ENCODE measurements at places on chromosomes 7 and 10.

GRCh38 chr7:45688382-45688781 is 114.2 kb downstream of the ADCY1 start:
- no peak for DNase-seq

DNA sequence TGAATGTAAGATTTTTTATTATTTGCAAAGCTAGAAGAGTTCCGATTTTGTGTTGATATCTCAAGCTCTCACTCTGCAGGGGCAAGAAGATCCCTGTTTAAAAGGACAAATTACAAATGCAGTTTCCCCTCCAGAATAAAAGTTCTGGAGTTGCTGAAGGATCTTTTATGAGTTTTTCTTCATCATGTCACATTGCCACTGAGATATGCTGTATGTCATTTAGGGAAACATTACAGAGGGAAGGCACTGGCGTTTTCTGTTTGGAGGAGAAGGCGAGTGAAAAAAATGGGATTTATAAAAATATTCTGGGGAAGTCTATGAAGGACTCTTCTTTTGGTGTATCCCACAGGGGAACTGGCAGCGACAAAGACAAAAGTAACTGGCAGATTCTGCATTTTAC is 57.4 kb downstream of the POU6F2 start:
- no peak for DNase-seq

- DNase-seq: no peak
Measured at GRCh38 chr10:10630281-10630680, 387.4 kb upstream of the CELF2 start.

- DNase-seq: no peak
Measured at GRCh38 chr7:142796501-142797390, 26.0 kb downstream of the PRSS2 start.

DNA sequence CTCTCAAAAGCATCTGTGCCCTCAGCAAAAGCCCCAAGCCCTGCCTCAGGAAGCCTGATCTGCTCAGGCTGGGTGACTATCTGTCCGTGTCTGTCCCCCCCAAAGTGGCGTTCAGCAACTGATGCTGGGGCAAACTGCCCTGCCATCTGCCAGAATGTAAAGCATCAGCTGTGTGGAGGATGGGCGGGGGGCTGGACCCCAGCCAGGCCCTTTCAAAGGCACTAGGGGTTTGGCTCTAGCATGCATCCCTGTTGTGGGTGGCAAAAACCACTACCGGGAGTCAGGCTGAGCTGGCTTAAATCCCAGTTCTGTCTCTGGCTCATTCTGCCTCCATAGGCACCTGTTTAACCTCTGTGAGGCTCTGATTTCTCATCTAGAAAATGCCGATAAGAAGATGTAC is 35.5 kb downstream of the GPRIN2 start:
- no peak for DNase-seq

DNA sequence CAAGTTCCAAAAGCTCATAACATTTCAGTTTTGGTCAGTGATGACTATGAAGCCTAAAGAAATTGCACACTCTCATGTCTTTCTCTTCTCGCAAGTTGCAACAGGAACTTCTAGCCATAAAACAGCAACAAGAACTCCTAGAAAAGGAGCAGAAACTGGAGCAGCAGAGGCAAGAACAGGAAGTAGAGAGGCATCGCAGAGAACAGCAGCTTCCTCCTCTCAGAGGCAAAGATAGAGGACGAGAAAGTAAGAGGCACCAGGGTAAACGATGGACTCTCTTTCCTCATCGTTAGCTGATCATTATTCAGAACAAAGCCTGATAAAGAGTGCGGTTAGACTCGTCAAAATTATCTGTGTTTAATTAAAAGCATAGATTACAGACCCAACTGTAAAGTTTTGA is 94.7 kb downstream of the HDAC9 start:
- DNase-seq: no peak

- DNase-seq: peak; percentile 27
Measured at GRCh38 chr7:137626469-137627067, 220.2 kb downstream of the DGKI start.

GRCh38 chr7:40200791-40201190 is 66.0 kb downstream of the SUGCT start:
- DNase-seq: no peak

DNA sequence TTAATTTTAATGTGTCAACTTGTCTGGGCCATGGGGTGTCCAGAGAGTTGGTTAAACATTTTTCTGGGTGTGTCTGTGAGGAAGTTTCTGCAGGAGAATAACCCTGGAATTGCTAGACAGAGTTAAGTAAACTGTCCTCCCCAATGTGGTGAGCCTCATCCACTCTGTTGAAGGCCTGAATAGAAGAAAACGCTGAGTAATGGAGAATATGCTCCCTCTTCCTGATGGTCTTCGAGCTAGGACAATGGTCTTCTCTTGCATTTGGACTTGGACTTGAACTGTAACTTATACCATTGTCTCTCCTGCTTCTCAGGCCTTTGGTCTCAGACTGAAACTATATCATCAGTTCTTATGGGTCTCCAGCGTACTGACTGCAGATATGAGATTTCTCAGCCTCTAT is 296.0 kb upstream of the IMMP2L start:
- no peak for DNase-seq

DNA sequence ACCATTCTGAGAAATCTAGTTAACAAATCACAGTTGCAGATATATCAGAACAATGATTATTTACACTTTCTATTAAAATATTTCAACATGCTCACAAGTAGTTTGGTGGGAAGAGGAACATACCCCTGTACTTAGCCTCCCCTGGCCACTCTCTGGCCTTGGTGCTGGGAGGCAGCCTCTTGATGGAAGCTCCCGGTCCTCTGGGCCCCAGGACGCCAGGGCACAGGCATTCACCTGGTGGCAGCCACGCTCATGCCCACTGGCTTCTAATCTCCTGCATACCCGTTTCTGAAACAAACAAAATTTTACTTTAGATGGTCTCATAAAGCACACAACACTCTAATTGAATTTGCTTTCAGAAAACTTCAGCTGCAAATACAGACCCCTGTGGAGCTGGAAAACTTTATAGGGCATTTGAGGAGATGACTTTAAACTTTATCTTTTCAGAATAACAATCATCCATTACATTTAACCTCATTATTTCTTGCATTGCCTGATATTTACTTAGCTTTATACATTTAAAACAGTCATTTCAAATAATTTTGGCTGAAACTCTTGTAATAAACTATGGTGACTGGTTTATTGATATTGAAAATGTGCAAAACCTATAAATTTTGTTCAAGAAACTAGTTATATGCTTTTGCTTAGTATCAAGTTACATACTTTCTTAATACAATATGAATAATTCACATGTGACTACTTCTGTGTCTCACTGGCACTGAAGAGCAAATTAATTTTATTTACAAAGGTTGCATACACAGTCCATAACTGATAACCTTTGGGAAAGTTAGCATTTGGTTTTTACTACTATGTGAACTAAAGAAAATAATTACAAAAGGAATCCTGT is 30.8 kb downstream of the C10orf143 start:
- DNase-seq: no peak

GRCh38 chr10:3631291-3631690 is 153.7 kb downstream of the KLF6 start:
- no peak for DNase-seq

DNA sequence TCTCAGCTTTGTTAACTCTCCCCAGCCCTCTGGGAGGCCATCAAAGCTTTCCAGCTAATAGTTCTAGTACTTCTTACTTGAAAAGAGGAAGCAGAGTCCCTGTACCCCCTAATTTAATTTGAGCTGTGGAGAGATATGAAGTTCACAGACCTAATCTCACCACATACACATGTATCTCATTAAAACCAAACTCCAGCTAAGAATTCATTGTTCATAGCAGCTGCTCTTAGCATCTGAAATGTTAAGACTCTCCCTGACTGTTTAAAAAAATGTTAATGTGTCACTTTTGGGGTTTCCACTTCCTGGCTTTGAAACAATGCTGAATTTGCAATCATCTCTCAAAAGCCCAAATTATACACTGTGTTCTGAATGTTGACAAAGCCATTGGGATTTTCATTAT is 16.2 kb upstream of the MRC1 start:
- DNase-seq: no peak

DNA sequence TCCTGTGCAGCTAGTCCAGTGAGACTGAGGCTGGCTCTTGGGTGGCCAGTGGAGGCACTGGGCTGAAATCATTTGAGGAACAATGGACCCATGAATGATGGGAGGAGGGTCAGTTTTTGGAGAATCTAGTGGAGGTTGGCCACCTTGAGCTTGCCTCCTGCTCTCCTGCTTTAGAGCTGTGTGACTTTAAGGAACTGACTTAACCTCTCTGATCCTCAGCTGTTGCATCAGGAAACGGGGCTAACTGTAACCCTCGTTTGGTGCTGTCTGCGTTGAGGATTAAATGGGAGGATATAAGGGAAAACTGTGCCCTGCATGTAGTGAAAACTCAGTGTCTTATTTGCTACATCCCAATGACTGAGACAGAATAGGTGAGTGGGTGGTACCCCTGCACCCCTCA is 115.4 kb upstream of the PPIF start:
- DNase-seq: no peak

GRCh38 chr7:82562716-82563404 is 119.3 kb upstream of the CACNA2D1 start:
- DNase-seq: no peak

DNA sequence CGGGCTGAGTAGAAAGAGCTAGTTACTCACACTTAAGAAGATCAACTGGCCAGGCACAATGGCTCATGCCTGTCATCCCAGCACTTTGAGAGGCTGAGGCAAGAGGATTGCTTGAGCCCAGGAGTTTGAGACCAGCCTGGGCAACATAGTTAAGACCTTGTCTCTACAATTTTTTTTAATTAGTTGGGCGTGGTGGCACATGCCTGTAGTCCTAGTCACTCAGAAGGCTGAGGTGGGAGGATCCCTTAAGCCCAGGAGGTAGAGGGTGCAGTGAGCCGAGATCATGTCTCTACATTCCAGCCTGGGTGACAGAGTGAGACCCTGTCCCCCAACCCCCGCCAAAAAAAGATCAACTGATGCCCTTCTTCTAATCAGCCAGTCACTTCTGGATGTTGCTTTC is 74.6 kb upstream of the ATP6V0A4 start:
- peak; percentile 32 for DNase-seq

DNA sequence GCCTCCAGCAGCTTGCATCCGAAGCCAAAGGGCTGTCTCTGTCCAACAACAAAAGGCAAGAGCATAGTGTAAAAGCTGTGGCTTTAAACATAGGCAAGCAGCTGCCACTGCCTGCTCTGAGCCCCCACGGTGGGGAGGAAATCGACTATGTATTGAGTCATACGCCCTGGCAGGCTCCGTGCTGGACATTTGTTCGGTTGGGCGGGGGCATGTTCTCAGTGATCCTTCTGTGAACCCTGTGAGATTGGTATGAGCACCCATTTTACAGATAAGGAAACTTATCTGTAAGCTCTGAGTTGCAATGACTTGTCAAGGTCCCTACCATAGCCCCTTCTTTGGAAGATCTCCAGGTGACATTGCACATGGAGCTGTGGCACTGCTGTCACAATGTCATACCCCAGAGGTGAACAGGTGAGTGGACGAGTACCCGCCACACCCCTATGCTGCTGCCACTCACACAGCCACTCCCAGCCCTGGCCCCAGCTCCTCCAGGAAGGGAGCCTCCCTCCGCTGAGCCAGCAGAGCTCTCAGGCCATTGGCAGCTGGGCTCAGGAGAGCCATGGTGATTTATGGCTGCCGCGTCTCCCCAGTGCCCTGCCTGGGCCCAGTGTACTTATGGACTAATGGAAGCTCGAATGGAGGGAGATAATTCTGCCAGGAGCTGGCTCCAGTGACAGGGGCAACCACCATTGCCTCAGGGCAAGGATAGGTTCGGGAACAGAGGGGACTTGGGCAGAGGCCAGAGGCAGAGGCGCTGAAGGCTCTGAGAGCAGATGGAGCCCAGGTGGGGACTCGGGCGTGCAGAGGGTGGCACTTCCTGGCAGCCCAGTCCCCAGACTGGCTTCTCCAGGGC is 43.7 kb downstream of the UNC5B start:
- no peak for DNase-seq

DNA sequence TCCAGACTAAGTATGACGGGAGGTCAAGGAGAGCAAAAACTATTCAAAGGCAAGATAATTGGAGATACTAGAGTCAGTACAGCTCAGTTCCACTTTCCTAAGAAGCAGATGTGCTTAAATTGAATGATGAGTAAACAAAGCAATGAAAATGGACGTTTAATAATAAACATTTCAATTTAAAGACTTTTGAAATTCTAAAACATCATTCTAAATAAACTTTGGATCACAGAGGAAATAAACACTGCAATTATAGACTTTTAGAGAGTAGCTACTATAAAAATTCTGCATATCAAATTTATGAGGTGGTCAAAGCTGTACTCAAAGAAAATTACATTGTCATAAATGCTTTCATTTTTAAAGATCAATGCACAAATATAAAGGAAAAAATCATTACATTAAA is 418.3 kb downstream of the GPAM start:
- DNase-seq: no peak

GRCh38 chr7:75650681-75651080 is 88.1 kb downstream of the HIP1 start:
- DNase-seq: no peak

- DNase-seq: no peak
Measured at GRCh38 chr7:157158400-157158799, 19.7 kb downstream of the UBE3C start.

- no peak for DNase-seq
Measured at GRCh38 chr10:113517901-113518260, 35.0 kb upstream of the HABP2 start.

DNA sequence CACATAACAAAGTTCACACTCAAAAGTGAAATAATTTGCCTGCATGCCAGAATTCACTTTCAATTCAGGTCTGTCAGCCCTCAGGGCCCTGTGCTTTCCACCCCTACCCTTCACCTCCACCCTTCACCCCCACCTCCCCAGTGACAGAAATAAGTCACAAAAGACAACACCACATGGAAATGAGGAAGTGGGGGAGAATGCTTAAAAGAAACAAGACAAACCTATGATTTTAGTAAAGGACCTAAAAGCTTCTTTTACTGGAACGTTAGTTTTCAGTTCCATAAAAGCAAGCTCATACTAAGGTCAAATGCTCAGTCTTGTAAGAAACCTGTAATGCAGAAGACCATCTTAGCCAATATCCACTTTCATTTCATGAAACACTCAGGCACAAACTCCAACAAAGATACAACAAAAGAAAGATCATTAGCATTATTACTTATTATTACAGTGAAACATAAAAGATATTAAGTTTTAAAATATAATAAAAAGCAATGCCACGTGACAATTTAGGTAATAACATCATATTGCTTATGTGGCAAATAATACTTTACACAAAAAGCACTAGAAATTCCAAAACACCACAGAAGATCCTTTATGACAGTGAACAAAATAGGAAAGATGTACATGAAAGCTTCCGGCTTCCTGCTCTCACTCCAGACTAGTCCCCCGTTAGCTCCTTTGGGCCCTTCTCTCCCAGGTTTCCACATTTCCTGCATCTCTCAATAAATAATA is 112.1 kb downstream of the LMBR1 start:
- DNase-seq: no peak

GRCh38 chr10:101762736-101763135 is 13.2 kb downstream of the FGF8 start:
- DNase-seq: no peak

GRCh38 chr7:17989546-17989945 is 38.1 kb downstream of the PRPS1L1 start:
- no peak for DNase-seq

- DNase-seq: no peak
Measured at GRCh38 chr7:74256491-74257408, 2.6 kb upstream of the RFC2 start.
